ENCODE measurements at places on chromosomes 7 and 10.

DNA sequence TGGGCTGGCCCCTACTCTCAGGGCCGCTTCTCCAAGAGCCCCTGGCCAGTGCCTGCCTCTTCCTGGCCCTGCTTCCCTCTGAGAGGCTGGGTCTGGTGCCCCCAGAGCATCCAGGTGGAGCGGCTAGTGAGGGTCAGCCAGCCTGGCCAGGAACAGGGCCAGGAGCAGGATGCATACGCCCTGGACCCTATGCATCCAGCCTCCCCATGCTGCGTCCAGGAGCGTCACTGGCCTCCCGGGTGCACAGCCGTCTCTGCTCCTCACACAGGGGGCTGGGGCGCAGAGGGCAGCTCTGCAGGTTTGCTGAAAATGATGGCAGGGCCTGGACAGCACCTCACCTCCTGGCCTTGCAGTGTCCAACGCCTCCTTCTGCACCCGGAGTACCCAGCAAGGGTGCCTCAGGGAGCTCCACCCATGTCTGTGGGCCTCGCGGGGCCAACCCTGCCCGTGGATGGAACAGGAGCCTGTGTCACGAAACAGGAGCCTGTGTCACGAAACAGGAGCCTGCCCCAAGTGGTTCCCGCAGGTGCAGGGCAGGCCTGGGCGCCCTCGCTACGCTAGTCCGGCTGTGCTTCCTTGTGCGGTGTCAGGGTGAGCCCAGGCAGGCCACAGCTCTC is 246.2 kb upstream of the PPP2R2D start:
- DNase-seq = no peak
- no peaks in the 10 kb centered on the region for H3K4me1 ChIP-seq
- H3K27ac ChIP-seq = no peak overlapping the region

GRCh38 chr10:89992575-89992974 is 291.2 kb downstream of the KIF20B start:
- no peak overlapping the region for H3K4me3 ChIP-seq
- no peak for DNase-seq
- no peak overlapping the region for H3K27ac ChIP-seq
- H3K36me3 ChIP-seq = no peaks in the 10 kb centered on the region
- no peaks in the 10 kb centered on the region for H3K27me3 ChIP-seq

DNA sequence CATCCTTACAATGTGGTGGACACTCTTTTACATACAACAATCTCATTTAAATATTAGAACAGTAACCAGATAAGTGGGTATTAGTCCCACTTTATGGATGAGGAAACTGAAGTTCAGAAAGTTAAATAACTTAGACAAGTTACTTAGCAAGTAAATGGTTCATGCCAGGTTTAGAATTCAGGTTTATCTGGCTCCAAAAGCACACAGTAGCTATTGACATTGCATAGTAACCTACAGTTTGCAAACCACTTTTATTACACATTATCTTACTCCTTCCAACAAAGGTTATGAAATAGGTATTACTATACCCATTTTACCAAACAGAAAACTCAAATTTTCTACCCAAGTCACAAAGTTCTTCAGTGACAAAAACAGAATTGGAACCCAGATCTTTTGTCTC is 19.7 kb upstream of the NKX2-3 start:
- H3K36me3 ChIP-seq = no peaks in the 10 kb centered on the region
- H3K27me3 ChIP-seq = peaks cover 6% of the 10 kb centered on the region
- no peaks in the 10 kb centered on the region for H3K4me1 ChIP-seq
- no peak for DNase-seq
- H3K4me3 ChIP-seq = no peak overlapping the region
- H3K27ac ChIP-seq = no peak overlapping the region

DNA sequence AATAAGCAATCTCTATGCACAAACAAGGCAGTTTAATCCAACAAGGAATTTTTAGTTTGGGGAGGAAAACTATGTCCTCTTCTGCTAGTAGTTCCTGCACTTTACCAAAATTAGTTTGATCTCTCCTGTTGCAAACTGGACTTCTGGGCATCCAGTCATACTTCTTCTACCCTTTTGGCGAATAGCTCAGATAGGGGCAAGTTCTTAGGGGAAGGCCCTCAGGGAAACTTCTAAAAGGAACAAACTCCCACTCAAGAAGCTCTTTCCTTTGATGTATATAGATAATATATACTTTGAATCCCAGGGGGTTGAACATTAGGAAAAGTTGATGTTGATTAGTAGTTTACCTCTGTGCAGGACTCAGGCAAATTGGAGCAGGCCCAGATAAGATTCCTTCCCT is 21.5 kb upstream of the PPP1R17 start:
- no peak for DNase-seq
- no peak overlapping the region for H3K27ac ChIP-seq
- no peaks in the 10 kb centered on the region for H3K4me1 ChIP-seq
- no peaks in the 10 kb centered on the region for H3K36me3 ChIP-seq

GRCh38 chr7:97499204-97499603 is 232.7 kb upstream of the TAC1 start:
- no peaks in the 10 kb centered on the region for H3K4me1 ChIP-seq
- no peaks in the 10 kb centered on the region for H3K36me3 ChIP-seq
- DNase-seq = no peak
- no peak overlapping the region for H3K4me3 ChIP-seq
- no peak overlapping the region for H3K27ac ChIP-seq

DNA sequence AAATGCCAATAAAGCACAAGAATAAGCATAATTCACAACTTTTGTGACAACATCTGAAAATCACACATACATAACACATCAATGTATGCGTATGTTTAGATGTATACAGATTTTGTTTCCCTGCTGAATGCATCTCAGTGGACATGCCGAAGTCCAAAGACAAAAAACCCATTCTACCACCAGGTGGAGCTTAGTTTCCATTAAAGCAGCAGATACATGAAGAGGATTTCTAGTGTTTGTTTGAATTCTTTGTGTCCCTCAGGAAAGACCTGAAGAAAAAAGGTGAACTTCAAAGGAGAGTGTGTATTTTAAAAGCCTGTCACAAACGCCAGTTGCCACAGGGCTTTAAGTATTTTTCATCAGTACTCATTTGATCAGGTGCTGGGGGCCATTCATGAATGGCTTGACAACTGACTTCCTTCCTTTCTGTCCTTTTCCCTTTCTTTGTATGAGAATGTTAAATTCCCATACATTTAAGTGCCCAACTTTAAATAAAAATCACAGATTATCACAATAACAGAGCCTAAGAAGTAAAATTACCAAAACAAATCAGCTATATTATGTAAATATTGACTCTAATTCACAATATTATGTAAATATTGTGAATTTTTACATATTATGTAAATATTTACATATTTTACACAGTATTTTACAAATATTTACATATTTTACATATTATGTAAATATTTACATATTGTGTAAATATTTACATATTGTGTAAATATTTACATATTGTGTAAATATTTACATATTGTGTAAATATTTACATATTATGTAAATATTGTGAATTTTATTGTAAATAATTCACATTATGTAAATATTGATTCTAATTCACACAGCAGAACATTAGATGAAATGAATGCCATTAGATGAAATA is 343.0 kb downstream of the CRPPA start:
- H3K27ac ChIP-seq = no peak overlapping the region
- H3K27me3 ChIP-seq = no peaks in the 10 kb centered on the region
- no peaks in the 10 kb centered on the region for H3K36me3 ChIP-seq
- no peak overlapping the region for H3K4me3 ChIP-seq

DNA sequence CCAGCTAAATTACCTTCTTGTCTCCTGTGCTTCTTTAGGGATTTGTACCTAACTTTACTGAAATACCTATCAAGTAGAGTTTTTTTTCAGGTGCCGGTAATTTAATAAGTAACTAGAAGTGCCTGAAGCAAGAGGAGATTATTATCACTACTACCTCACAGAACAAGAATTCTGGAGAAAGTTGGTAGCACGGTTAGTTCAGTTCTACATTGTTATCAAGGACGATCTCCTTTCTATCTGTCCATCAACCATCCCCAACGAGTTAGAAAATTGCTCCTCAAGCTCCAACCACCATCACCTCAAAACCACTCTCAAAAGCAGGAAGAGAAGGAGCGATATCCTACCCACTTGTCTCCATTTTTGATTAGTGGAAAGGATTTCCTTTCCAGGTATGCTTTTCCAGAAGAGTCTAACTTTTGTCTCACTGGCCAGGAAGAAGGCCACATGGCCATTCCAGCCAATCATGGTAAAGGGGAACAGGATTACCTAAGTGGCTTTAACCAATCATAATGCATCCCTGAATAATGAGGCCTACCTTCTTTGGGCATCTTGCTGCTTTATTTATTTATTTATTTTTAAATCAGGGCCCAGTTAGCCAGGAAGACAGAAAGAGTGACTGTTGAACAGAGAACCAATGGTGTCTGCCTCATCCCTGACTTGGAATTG is 265.2 kb downstream of the SNX13 start:
- no peak for DNase-seq
- H3K36me3 ChIP-seq = no peaks in the 10 kb centered on the region
- no peak overlapping the region for H3K4me3 ChIP-seq
- H3K4me1 ChIP-seq = peaks cover 4% of the 10 kb centered on the region
- H3K27ac ChIP-seq = no peak overlapping the region

GRCh38 chr7:30970594-30971094 is 6.9 kb downstream of the GHRHR start:
- H3K4me3 ChIP-seq = no peak overlapping the region
- peaks cover 7% of the 10 kb centered on the region for H3K4me1 ChIP-seq
- peaks cover 10% of the 10 kb centered on the region for H3K27me3 ChIP-seq
- H3K27ac ChIP-seq = no peak overlapping the region

DNA sequence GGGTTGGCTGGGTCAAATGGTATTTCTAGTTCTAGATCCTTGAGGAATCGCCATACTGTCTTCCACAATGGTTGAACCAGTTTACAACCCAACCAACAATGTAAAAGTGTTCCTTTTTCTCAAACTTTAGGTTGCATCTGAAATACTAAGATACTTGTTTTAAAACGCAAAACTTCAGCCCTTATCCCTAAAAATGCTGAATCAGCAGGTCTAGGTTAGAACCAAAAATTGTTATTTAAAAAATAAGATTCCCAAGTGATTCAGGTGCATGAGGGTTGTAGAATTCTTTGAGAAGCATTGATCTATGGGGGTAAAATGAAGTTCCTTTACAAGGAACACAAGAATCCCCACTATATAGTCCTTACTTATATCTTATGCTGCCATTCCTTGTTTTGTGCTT is 56.5 kb upstream of the BICC1 start:
- H3K36me3 ChIP-seq = no peaks in the 10 kb centered on the region
- H3K4me3 ChIP-seq = no peak overlapping the region
- no peaks in the 10 kb centered on the region for H3K4me1 ChIP-seq

DNA sequence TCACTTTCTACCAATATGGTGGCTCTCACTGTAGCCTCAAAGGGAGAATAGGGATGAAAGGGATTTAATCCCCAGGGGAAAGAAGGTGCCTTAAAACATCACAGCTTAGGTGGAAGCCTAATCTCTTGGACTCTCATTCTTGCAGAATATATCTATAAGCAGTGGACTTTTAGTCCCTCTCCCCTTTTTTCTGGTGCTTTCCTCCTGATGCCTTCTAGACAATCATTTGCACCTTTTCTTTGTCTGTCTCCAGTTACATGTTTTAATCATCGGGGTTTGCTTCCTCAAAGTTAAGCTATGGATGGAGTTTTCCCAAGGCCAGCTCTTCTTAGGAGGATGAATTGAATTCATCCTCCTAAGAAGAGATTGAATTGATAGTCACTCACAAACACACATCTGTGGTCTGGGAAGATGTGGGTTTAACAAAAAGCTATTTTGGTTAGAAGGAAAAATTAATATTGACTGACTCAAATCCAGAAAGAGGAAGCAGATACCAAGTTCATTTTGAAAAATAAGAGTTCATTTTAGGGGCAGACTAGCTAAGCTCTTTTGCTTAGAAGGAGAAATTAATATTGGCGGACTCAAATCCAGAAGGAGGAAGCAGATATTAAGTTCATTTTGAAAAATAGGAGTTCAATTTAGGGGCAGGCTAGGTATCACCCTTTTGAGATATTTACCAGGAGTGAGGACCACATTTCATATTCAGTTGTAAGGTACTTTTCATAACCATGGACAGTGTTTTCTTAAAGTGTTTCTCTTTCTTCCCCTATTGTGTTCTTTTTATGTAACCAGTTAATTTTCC is 35.2 kb upstream of the PLEKHS1 start:
- no peak overlapping the region for H3K4me3 ChIP-seq
- H3K27me3 ChIP-seq = no peaks in the 10 kb centered on the region
- no peak overlapping the region for H3K27ac ChIP-seq
- DNase-seq = no peak
- peaks cover 39% of the 10 kb centered on the region for H3K36me3 ChIP-seq
- peaks cover 5% of the 10 kb centered on the region for H3K4me1 ChIP-seq

DNA sequence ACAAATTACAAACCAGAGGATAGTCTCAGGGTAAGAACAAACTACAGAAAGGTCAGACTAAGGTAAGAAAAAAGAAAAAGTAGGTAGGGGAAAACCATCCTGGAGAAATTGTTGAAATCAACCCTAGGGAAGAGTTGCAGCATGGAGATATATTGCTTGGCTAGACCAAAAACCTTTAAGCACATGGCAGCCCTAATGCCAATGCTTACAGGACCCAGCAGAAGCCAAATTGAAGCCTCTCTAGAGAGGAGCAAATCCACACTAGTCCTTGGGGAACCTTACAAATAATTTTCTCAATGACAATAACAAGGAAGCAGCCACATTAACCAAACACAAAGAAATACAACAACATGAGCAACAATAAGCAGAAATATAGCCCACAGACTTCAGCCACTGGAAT is 81.9 kb downstream of the CNOT4 start:
- H3K27me3 ChIP-seq = no peaks in the 10 kb centered on the region
- no peak overlapping the region for H3K4me3 ChIP-seq
- no peaks in the 10 kb centered on the region for H3K4me1 ChIP-seq

- H3K4me1 ChIP-seq = peaks cover 23% of the 10 kb centered on the region
- H3K4me3 ChIP-seq = no peak overlapping the region
- no peak for DNase-seq
- no peak overlapping the region for H3K27ac ChIP-seq
- H3K36me3 ChIP-seq = no peaks in the 10 kb centered on the region
- H3K27me3 ChIP-seq = no peaks in the 10 kb centered on the region
Observed at GRCh38 chr10:97852840-97853405, 3.3 kb downstream of the GOLGA7B start.

GRCh38 chr10:103479135-103479534 is at the start of gene CALHM3:
Gene CALHM3 (minus strand): TSS chr10:103479240. CDS start chr10:103479032, 208 bp downstream.
- peaks cover 7% of the 10 kb centered on the region for H3K4me1 ChIP-seq
- no peaks in the 10 kb centered on the region for H3K36me3 ChIP-seq
- no peak within 1 kb of the TSS for H3K4me3 ChIP-seq
- no peak for DNase-seq

- peak; percentile 42 for DNase-seq
- H3K4me3 ChIP-seq = no peak overlapping the region
- H3K36me3 ChIP-seq = no peaks in the 10 kb centered on the region
- H3K4me1 ChIP-seq = no peaks in the 10 kb centered on the region
- H3K27ac ChIP-seq = no peak overlapping the region
- no peaks in the 10 kb centered on the region for H3K27me3 ChIP-seq
Observed at GRCh38 chr7:95863-96260, 96.5 kb upstream of the FAM20C start.

DNA sequence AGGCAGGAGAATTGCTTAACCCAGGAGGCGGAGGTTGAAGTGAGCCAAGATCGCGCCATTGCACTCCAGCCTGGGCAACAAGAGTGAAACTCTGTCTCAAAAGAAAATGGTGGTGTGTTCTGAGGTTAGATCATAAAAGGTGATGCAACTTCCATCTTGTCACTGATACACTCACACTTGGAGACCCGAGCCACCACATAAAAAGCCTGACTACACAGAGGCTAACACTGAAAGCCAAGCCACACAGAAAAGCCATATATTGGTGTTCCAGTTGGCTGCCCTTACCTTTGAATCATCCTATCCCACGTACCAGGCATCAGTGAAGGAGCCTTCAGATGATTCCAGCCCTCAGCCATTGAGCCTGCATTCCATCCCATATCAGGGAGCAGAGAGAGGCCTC is 4.0 kb downstream of the MORN4 start:
- no peak for DNase-seq
- no peaks in the 10 kb centered on the region for H3K27me3 ChIP-seq
- no peaks in the 10 kb centered on the region for H3K36me3 ChIP-seq

Measured in esophagus muscularis mucosa (tissue), 4 donors.